Pons (tissue), 1 donor: ENCODE measurements at places on chromosomes 16 and 17.

- DNase-seq, result no peak
These were observed 762 bp upstream of the BAIAP3 start for GRCh38 chr16:1332618-1333148.

- DNase-seq, result no peak
These were observed 10.0 kb downstream of the PITPNC1 start for GRCh38 chr17:67386965-67387551.

- no peak for DNase-seq
These were observed 31.8 kb downstream of the TMEM204 start for GRCh38 chr16:1565083-1565805.

DNA sequence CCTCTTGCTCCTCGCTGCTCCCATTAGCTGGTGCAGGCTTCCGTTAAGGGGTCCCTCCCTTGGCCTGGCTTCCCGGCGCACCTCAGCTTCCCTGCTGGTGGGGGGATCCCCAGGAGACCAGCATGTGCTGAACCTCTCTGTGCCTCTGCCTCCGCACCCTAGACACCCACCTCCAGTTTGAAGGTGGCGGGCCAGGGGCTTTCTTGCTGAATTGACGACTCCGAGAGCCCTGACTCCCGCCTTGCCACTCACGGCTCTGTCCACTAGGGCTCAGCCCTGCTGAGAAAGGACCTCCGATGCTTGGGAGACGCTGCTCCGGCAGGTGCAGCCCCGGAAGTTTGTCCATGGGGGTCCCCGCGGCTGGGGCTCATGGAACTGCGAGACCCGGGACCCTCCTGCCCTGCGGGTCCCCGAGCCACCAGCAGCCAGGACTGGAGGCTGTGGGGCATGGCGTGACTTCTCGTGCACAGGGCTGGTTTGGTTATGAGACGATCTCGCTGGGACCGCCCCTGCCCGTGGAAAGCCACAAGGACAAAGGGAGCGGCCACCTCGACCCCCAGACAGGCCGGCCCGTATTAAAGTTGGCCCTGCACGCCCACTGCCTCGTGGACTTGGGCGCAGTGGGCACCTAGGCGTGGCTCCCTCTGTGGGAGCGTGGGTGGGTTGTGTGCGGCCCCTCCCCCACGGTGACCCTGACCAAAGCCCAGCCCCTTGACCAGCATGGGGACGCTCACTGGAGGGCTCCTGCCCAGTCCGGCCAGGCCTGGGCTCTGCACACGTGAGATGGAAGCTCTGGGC is 8.1 kb downstream of the CHMP6 start:
- no peak for DNase-seq

DNA sequence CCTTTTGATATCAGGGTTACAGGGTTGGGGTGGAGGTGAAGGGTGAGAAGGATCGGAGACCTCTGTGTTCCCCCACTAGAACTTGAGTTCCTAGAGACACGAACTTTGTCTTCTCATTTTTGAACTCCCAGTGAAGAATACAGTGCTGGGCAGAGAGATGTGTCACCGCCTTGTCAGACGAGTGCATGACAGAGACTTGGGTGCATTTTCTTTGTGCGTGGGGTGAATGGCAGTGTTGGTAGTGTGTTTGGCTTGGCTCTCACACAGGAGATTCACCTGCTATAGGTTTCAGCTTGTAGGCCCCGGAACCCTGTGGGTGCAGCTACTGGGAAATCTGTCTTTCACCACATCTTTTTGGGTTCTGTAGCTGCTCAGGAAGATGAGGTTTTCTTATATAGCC is 40.0 kb upstream of the CCR7 start:
- DNase-seq, result no peak

DNA sequence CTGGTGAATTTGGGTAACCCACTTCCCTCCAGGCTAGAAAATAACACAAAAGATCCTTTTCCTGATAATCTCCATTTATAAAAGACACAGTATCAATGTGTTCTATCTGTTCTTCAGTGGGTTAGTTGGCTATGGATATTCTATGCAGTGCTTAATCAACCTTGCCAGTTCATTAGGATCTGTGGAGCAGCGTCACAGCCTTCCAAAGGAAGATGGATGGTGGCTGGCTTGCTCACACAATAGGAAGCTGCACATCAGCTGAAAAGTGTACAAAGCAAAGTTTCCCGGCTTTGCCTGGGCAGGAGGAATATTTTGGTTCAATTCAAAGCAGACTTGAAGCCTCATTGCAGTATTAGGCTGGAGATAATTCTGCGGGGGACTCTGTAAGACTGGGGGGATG is 70.3 kb upstream of the CA10 start:
- no peak for DNase-seq

GRCh38 chr17:48537316-48537715 is 6.5 kb upstream of the HOXB1 start:
- no peak for DNase-seq
